ENCODE measurements at places on chromosomes 6 and 20. TPM values are rescaled to one million over a fixed set of nuclear protein-coding genes. Genes with fewer than 3 reads are reported as not detected.

KCNK5 gene
- under 0.01 TPM for total RNA-seq

MACROD2 gene
- total RNA-seq: 47.7 TPM

LRRN4 gene
- total RNA-seq: 0.41 TPM

BHLHE23 gene
- not detected for total RNA-seq

GFRA4 gene
- total RNA-seq: not detected

PROKR2 gene
- 8.6 TPM for total RNA-seq

MCCD1 gene
- not detected for total RNA-seq

PSORS1C2 gene
- total RNA-seq: not detected

GGTLC1 gene
- total RNA-seq: not detected

LHFPL5 gene
- 0.82 TPM for total RNA-seq

ERVFRD-1 gene
- not detected for total RNA-seq

ID1 gene
- total RNA-seq: 46.1 TPM

GCNT2 gene
- total RNA-seq: 19.2 TPM

HLA-DPB1 gene
- total RNA-seq: 2.4 TPM

CRIP3 gene
- 4.5 TPM for total RNA-seq

ARMH2 gene
- not detected for total RNA-seq

NTSR1 gene
- total RNA-seq: 4.9 TPM

SKIC2 gene
- 30.2 TPM for total RNA-seq

OPRL1 gene
- 13.5 TPM for total RNA-seq

ACSS1 gene
- 3.7 TPM for total RNA-seq

NFATC2 gene
- 0.41 TPM for total RNA-seq

C6orf52 gene
- 0.82 TPM for total RNA-seq

SHLD1 gene
- 6.1 TPM for total RNA-seq

ATP9A gene
- 242 TPM for total RNA-seq

PRRT1 gene
- 0.41 TPM for total RNA-seq

CDSN gene
- total RNA-seq: not detected

MYB gene
- 2.9 TPM for total RNA-seq

OVOL2 gene
- total RNA-seq: 0.41 TPM

BPIFB1 gene
- total RNA-seq: not detected

PBX2 gene
- total RNA-seq: 11.8 TPM

SCAF8 gene
- 89.7 TPM for total RNA-seq

GSTA2 gene
- not detected for total RNA-seq

RAET1E gene
- total RNA-seq: not detected

FAM83C gene
- total RNA-seq: not detected

NINL gene
- total RNA-seq: 20.0 TPM

OLIG3 gene
- total RNA-seq: not detected

GPSM3 gene
- 0.41 TPM for total RNA-seq

SOX12 gene
- 7.7 TPM for total RNA-seq

FAM209A gene
- total RNA-seq: not detected

PDYN gene
- 16.3 TPM for total RNA-seq

EFCAB8 gene
- not detected for total RNA-seq

SLPI gene
- total RNA-seq: 0.41 TPM

IPCEF1 gene
- total RNA-seq: 10.6 TPM

RNF114 gene
- 31.0 TPM for total RNA-seq

Measured in frontal cortex (tissue), 4 donors.